ENCODE measurements at places on chromosomes 1 and 21. TPM values are rescaled to one million over a fixed set of nuclear protein-coding genes. Genes with fewer than 3 reads are reported as not detected.
A peak's percentile ranks its signal among the peaks of the same experiment; 100 is the strongest.

Gene PRKCZ
- 45.6 TPM for total RNA-seq

Gene FCRL6
- not detected for total RNA-seq

Gene AIRE
- 1.3 TPM for total RNA-seq

Gene PROK1
- total RNA-seq = 9.6 TPM

Gene S100A7A
- not detected for total RNA-seq

GRCh38 chr21:17903929-17904639 is 84.9 kb upstream of the C21orf91 start:
- DNase-seq = no peak

DNA sequence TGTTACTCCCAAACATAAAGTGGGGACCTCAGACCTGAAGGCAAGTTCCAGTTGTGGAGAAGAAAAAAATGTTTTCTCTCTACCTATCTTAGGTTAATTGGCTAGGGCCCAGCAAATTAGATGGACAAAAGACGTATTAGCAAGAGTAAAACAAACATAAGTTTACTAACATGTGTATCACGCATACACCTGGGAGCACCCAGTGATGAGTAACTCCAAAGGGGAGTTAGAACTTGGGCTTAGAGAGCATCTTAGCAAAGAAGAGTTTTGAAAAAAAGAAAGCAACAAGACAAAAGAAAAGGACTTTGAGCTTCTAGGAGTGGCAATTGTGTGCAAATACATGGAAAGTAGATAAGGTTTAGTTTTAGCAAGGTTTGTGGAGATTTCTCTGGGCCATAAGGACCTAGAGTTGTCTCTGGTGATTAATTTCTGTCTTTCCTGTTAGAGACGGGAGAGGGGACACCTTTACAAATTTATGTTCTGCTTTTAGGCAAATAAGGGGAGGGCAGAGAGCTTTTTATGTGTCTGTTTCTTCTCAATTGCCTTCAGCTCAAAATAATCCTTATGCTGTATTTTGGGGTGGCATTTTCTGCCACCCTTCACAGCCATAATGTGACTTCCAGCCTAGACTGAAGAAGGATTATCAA is 76.7 kb upstream of the PTGFRN start:
- no peak for DNase-seq

DNA sequence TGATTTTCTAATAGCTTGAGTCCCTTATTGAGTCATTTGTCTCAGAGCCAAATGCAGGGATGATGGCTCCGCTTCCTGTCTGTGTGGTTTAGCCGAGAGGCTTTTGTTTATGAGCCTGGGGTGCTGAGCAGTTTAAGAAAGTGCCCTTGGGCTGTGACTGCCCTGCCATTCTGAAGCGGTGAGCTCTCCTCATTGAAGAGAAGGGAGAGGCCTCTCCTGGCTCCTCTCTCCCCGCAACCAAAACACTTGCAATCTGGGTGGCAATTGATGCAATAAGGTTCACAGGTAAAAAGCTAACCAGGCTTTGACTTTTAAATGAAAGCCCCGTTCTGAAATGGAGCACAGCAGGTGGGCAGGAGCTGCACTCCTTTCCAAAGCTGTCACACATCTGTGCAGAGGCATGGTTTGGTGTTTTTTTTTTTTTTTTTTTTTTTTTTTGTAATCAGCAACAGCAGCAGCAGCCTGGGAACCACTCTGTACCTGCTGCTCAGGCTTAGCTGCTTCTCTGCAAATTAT is 403.7 kb downstream of the SIPA1L2 start:
- no peak for DNase-seq

DNA sequence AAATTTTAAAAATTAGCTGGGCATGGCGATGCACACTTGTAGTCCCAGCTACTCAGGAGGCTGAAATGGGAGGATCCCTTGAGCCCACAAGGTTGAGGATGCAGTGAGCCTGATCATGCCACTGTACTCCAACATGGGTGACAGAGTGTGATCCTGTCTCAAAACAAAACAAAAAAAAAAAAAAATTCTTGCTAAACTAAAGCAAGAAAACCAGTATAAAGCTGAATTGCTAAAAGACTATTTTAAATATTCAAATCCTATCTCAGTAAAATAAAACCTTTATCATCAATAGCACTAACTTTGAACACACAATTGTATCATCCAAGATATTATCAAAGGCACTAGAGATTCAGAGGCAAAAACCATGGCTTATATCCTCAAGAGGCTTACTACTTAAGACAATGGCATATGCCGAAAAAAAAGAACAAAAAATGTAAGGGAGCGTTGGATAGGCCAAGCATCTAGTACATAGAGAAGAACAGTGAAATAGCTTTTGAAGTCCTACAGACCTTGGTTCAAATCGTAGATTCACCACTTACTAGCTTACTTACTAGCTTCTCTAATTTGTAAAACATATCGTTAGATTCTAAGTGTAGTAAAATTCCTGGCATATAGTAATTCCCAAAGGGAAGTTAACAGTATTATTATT is 3.6 kb downstream of the EPS15 start:
- no peak for DNase-seq

GRCh38 chr1:228891272-228892034 is 156.2 kb downstream of the RHOU start:
- no peak for DNase-seq

DNA sequence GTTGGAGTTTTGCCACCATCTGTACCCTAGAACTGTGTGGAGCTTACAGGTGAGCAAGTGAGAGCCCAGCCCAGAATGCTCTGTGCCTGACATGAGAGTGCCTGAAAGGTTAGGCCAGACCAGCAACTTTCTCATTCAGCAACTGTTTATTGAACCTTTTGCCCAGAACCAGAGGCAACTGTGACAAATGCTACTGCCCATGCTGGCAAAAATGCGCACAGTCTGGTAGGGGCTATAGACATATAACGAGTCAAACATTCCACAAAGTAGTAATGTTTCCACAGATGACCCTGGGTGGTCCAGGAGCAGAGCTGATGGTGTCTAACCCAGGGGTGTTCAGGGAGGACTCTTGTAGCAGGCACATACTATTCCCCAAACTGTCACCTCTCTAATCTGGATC is 56.0 kb upstream of the GCLM start:
- no peak for DNase-seq

DNA sequence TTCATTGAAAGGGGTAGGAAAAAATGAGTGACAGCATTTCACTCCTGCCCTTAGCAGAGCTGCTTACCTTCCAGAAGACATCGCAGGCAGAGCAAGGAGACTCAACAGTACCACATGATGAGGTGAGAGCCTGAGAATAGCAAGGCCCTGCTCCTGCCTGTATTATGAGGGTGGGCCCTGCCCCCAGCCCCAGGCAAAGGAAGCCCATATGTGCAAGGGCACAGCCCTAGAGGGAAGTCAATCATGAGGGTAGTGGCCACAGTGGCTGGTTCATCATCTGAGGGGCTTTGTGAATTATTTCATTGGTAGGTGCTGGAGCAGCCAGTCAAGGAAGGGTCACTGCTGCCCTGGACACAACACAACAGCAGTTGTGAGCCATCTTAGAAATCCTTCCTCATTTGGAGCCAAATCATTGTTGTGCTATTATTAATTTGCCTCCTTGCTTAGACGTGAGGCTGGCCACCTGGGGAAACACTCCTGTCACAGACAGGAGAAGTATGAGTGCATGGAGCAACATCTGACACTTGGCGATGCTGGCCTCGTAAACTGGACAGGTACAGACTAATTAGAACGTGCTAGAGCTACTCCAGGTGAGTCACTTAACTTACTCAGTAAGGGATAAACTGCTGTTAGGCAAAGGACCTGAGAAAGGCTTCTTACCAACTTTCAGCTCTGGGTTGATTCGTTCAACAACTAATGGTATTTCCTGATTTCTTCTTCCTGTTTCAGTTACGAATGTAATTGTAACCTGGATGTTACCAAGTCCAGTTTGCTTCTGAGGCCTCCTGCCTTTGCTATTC is 22.7 kb upstream of the ACBD6 start:
- no peak for DNase-seq

DNA sequence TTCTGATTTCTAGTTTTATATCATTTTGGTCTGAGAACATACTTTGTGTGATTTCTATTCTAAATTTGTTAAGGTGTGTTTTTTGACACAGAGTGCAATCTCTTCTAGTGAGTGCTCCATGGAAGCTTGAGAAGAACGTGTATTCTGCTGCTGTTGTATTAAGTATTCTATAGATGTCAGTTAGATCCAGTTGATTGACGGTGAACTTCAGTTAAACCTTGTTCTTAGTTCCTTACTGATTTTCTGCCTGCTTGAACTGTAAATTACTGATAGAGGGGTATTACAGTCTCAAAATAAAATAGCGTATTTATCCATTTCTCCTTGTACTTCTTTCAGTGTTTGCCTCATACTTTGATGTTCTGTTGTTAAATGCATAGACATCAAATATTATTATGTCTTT is 248.1 kb upstream of the GREM2 start:
- no peak for DNase-seq

GRCh38 chr1:82125119-82125518 is 324.4 kb downstream of the ADGRL2 start:
- no peak for DNase-seq

DNA sequence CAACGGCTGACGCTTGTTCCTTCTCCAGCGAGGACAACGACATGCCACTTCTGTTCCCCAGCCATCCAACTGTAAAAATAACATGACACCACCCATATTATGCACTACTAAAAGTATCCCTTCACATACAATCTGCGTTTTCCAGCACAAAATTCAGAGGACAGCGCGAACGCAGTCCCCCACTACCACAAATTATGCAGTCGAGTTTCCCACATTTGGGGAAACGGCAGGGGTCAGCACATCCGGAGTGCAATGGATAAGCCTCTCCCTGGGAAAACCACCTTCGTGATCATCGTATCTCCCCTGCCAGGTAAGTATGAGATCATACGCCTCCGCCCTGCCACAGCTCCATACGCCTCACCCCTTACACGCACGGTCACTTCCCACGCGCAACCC is 120.9 kb downstream of the PPIAL4G start:
- DNase-seq = peak; percentile 49

DNA sequence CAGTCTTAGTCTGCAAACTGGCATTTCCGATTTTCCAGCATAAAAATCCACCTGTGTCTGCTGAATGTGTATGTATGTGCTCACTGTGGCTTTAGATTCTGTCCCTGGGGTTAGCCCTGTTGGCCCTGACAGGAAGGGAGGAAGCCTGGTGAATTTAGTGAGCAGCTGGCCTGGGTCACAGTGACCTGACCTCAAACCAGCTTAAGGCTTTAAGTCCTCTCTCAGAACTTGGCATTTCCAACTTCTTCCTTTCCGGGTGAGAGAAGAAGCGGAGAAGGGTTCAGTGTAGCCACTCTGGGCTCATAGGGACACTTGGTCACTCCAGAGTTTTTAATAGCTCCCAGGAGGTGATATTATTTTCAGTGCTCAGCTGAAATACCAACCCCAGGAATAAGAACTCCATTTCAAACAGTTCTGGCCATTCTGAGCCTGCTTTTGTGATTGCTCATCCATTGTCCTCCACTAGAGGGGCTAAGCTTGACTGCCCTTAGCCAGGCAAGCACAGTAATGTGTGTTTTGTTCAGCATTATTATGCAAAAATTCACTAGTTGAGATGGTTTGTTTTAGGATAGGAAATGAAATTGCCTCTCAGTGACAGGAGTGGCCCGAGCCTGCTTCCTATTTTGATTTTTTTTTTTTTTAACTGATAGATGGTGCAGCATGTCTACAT is 2.5 kb upstream of the OLFML3 start:
- peak; percentile 47 for DNase-seq

- DNase-seq = no peak
These were observed 17.8 kb upstream of the NFASC start for GRCh38 chr1:204852854-204853253.

- peak; percentile 32 for DNase-seq
These were observed 53.0 kb downstream of the EPHB2 start for GRCh38 chr1:22763487-22764200.

GRCh38 chr1:199075792-199076191 is 437.0 kb downstream of the PTPRC start:
- no peak for DNase-seq

Data from hepatocyte (in vitro differentiated cells).